ENCODE measurements at places on chromosomes 2 and 18.

DNA sequence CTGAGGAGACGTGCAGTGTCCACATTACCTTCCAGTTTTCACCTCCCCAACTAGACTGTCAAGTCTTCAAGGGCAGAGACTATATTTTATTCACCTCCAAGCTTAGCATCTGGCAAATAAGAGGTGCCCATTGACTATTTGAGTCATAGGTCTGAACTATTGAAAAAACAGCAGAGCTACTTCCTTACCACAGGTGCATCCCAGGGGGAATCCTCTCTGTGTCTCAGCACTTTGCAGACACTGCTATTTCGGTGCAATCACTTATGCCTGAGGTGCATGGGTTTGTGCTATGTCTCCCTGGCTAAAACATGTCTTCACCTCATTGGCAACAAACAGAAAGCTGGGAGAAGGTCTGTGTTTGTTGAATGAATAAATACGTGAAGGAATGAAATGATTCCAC is 67.8 kb downstream of the SOX11 start:
- no peak for DNase-seq

GRCh38 chr2:4416431-4416830 is 713.1 kb downstream of the DCDC2C start:
- no peak for DNase-seq

- peak; percentile 81 for DNase-seq
Observed at GRCh38 chr2:74002505-74003421, 18.1 kb downstream of the TET3 start.

GRCh38 chr2:76506538-76506937 is 795.8 kb upstream of the GCFC2 start:
- DNase-seq = no peak

GRCh38 chr2:170218931-170219330 is 41.0 kb downstream of the MYO3B start:
- DNase-seq = no peak

All from NCI-H1436 (cell line).